CD4-positive, alpha-beta T cell (primary cell): ENCODE measurements at places on chromosomes 1 and 21. TPM values are rescaled to one million over a fixed set of nuclear protein-coding genes. Genes with fewer than 3 reads are reported as not detected.

GRCh38 chr1:94095744-94096469 is 25.0 kb downstream of the ABCA4 start:
- DNase-seq, result no peak

- no peak for DNase-seq
Observed at GRCh38 chr1:206097381-206097780, 19.8 kb downstream of the AVPR1B start.

- no peak for DNase-seq
Observed at GRCh38 chr1:160726114-160726497, 12.9 kb upstream of the SLAMF7 start.

DNA sequence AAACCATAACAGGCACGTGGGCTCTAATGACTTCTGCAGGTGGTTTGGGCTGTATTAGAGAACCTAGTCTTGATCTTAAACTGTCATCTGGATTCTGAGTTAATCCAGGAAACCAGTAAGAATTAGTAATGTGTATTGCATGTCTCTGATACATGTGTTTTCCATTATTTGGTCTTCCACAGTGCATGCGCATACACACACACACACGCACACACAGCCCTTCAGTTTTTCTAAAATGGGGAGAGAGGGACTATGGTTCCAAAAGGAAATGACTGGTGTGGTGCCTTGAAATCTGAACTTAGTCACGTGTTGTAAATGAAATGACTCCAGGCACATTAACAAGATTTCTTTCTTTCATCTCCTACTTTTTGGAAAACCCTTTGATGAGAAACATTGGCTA is 67.6 kb downstream of the OLFML2B start:
- no peak for DNase-seq

- no peak for DNase-seq
Observed at GRCh38 chr1:99672530-99673213, 26.8 kb downstream of the PALMD start.

DNA sequence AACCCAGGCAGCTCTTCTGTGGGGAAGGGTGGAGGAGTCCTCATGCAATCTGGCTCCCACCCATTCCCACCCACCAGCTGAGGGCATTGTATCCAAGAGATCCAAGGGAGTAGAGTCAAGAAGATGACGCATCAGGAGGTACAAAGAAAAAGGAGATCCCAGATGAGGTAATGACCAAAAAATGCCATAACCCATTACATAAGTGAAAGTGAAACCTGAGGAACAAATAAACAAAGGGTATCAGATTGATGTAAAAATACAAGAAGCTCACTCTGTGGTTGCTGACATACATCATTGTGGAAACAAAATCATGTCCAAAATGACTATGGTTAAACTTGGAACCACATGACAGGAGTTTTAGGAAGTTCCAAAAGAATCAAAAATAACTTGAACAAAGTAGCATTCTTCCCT is 42.5 kb downstream of the CCN1 start:
- no peak for DNase-seq

DNA sequence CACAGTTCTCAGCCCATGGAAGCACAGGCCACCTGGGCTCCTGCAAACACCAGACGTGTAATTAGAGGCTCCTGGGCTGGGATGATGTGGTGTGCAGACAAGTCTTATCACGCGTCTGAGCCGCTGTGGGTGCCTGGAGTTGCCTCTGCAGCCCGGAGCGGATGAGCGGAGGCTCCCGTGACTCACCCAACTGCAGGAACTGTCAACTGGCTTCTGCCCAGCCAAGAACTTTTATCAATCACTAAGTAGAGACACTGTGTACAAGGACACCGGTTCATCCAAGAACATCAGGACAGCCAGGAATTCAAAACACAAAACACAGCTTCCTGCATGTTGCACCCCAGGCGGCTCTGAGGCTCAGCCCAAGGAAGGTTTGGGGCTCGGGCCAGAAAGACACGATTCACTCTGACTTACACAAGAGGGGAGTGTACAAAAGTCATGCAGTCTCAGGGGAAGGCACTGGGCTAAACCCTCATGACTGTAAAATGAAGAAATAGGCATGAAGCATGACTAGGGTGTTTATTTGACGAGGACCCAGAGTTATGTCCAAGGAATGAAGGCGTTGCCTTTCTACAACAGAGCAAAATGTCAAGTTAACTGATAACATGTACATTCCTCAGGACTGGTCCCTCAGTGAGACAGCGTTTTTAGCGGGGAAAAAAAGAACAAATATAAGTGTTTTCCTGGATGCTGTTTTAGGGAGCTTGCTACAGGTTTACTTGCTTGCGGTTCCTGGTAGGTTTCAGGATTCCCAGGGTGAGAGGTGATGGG is 21.1 kb downstream of the ERRFI1 start:
- no peak for DNase-seq

- no peak for DNase-seq
Observed at GRCh38 chr1:1021010-1021919, 1.3 kb downstream of the AGRN start.

DNA sequence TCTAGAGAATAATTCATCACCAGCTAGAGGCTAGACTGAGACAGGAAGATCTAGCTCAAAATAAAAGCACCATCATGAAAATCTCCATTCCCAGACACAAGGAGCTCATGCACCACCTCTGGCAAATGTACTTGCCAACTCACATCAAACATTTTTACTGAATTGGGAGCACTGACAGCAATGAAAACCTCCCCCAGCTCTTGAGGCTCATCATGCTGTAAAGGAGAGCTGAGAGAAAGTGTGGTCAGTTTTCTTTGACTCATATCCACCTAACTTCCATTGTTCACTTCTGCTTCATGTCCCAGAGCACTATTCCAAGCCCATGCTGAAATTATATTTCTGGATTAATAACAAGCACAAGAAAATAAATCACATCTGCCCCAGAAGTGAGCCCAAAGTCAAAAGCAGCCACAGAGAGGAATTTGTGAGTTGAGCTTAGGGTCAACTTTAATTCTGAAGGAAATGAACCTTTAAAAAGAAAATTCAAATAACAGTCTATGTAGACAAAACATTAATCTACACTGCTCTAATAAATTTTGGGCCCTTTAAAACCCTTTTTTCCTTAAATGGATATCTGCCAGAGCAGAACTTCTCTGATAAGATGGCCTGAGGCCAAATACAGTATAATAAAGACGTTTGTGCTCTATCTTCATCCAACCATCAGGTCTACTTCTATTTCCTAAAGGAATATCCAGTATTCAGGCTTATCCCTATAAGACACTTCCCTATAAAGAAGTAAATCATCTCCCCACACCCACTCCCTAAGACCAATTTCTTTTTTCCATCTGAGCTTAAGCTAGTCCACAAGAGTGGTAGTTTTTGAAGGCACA is 85.9 kb upstream of the ADAM30 start:
- DNase-seq, result no peak

- no peak for DNase-seq
Observed at GRCh38 chr1:83632906-83633305, 366.0 kb downstream of the TTLL7 start.

DNA sequence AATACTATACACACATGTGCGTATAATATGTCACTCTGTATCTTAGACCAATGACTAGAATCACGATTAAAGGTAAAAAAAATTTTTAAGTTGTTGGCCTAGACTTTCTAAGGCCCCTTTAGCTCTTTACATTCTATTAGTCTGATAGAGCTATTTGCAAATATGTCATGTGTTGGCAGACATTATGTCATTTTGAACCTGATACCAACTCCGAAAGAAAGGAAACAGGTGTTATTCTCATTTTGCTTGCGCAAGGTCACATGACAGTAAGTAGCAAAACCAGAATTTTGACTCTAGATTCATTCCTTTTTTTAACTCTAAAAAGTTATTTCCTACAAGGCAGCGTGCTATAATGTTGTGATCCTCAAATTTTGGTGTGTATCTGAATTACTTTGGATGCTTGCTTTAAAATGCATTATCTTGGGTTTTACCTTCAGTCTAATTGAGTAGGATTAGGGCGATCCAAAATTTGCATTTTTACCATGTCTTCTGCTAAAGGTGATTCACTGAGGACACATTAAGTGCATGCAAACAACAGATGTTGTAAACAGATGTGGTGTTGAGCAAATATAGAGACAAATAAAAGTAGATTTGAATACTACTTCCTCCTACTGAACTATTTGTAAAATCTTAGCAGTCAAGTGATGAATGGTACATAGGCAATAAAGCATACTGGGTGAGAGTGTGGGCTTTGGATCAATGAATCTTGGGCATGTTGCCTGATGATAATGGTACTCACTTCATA is 63.5 kb upstream of the KIAA1614 start:
- DNase-seq, result no peak

- no peak for DNase-seq
Observed at GRCh38 chr1:53992085-53992874, 25.7 kb downstream of the LDLRAD1 start.

Gene HEYL
- 0.05 TPM for total RNA-seq

Gene GSTM2
- 107 TPM for total RNA-seq

Gene ACBD3
- 26.5 TPM for total RNA-seq

Gene CHI3L1
- not detected for total RNA-seq

Gene TTC39A
- not detected for total RNA-seq
